ENCODE measurements at places on chromosomes 4 and X.

DNA sequence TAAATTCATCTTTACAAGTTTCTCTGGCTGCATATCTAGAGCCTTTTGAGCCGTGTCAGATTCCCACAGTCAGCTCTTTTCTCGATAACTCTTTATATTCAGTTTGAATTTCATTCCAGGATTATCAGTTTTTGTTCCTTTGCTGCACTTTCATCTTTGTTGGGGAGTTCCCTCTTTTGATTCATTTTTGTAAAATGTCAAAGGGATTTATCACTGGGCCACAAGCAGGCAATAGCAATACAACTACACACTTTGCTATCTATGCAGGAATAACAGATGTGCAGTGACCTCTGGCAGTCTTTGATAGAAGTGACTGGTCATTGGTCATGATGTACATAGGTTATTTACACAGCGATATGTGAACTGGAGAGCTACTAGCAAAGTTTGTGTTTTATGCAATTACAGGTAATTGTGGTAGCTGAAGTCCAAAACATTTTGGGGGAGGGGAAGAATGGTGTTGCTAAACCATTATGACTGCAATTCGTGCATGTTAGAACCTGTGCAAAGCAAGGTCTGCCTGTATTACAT lies 43.8 kb downstream of the HPGDS start:
- DNase-seq = no peak

GRCh38 chr4:138598226-138598625 lies 356.1 kb upstream of the SLC7A11 start:
- no peak for DNase-seq

GRCh38 chrX:126985981-126986380 lies 166.5 kb downstream of the PRR32 start:
- DNase-seq = no peak

- DNase-seq = no peak
Measured at GRCh38 chr4:74670583-74670982, 123.7 kb downstream of the BTC start.

GRCh38 chr4:181504924-181505323 lies 738.3 kb upstream of the TENM3 start:
- DNase-seq = no peak

DNA sequence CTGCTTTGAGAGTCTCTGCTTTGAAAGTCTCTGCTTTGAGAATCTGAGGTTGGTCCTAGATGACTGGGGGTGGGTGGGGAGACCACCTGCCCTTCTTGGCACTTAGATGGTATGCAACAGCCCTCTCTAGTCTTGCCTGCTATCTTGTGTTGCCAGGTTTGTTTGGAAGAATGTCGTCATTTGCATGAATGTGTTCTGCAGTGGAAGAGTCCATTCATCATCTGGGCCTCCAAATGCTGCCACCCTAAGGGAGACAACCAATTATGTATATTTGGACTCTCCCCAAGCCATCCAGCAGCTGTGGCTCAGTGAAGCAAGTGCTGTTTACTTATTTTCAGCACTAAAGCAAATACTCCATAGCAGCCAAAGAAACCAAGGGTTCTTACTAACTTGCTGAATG lies 44.6 kb upstream of the TRPC5OS start:
- DNase-seq = no peak

- no peak for DNase-seq
Measured at GRCh38 chr4:21512353-21512752, 436.2 kb downstream of the KCNIP4 start.

- DNase-seq = no peak
Measured at GRCh38 chrX:138756234-138756633, 44.7 kb upstream of the FGF13 start.

- DNase-seq = no peak
Measured at GRCh38 chr4:56550642-56551041, 45.1 kb downstream of the ARL9 start.

DNA sequence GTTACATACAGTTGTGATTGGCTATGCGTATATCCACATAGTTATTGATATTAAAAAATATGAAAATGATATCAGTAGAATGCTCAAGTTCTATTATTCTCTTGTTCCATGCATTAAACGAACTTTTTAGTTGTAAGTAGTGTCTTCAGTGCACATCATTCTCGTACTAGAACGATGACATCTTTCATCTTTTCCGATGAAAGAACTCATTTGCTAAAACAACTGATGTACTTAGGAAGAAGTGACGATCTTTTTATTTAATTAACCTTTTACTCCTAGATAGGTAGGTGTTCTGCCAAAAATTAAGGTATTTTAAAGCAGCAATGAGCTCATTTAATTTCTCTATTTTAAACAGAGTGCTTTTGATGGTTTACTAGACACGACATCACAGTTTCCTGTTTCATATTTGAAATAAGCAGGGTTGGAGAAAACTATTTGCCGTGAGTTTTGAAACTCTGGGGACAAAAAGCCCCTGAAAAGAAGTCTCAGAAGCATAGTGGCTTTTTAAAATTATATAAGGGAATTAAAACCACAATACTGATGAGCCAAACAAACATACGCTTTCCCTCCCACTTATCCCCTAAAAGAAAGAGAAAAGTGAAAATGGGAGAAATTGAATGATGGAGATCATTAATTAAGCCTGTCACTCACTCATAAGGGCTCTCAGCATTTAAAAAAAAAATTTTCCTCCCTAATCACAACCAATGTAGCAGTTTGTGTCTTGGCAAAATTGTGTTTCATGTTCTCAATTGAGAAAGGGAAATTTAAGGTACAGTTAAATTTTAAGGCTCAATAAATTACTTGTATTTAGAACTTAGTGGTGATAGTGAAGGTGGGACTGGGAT lies 25.6 kb downstream of the SPRY1 start:
- DNase-seq = no peak

GRCh38 chr4:4864940-4865704 lies 5.7 kb downstream of the MSX1 start:
- DNase-seq = no peak

DNA sequence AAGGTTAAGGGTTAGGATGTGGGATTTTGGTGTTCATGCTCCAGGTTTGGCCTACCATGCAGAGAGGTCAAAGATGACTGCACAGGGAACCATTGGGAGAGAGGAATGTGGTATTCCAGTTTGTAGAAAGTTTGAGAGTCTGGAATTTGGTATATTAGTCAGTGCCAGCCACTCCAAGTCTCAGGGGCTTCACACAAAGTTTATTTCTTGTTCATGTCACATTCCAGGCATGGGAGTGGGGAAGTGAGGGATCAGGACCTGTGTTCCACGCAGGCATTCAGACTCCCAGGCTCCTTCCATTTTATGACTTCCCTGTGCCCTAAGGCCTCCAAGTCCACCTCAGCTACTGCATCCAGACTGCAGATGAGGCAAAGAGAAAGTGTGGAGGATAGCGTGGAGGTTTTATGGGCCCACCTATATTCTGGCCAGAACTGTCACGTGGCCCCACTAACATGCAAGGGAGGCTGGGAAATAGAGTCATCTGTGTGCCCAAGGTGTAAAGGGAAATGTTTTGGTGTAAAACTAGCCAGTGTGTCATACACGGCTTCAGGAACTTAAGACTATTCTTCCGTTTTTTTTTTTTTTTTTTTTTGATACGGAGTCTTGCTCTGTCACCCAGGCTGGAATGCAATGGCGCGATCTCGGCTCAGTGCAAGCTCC lies 140.6 kb upstream of the SCML1 start:
- DNase-seq = no peak

DNA sequence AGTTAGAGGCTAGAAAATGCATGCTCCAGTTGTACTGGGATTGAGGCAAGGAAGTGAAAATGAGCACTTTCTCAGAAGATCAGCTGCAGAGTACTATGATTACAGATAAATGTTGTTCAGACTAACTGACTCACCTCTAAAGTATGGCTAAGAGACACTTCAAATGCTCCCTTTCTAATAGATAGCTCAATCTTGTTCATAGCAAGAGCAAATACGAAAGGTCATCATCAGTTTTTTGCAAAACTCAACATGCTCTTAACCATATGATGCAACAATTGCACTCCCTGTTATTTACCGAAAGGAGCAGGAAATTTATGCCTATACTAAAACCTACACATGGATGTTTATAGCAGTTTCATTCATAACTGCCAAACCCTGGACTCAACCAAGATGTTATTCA lies 838.4 kb upstream of the INTU start:
- DNase-seq = no peak

- no peak for DNase-seq
Measured at GRCh38 chrX:69995362-69996112, 54.2 kb downstream of the AWAT2 start.

DNA sequence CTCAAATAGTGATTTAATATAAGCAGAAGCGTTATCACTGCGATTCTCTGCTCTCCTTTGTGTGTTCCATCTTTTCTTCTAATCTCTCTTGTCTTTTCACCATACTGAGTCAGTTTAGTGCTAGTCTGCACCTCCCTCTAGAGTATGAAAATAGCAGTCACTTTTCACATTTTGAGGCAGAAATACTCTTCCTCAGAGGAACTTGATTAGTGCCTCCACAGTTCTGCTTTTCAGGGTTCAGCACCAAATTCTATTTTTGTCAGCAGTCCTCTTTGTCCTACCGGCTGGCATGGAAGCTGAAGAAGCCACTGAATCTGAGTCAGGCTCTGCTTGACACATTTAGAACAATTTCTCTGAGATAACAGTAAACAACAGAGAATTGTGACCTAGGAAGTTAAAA lies 49.7 kb upstream of the ANKRD17 start:
- DNase-seq = no peak

DNA sequence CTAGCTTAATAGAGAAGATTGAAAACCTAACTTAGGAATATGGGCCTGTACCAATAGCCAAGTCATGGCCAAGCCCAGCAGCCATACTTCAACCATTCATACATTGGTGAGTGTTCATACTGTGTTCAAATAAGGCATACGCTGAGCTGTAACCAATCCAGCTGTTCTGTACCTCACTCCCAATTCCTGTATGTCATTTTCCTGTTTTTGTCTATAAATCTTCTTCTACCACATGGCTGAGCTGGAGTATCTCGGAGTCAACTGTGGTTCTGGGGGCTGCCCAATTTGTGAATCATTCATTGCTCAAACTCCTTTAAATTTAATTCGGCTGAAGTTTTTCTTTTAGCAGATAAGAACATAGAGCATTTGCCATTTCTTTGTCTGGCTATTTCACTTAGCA lies 195.3 kb upstream of the ANKRD50 start:
- no peak for DNase-seq

- DNase-seq = no peak
Measured at GRCh38 chr4:82500435-82501153, 61.2 kb downstream of the TMEM150C start.

DNA sequence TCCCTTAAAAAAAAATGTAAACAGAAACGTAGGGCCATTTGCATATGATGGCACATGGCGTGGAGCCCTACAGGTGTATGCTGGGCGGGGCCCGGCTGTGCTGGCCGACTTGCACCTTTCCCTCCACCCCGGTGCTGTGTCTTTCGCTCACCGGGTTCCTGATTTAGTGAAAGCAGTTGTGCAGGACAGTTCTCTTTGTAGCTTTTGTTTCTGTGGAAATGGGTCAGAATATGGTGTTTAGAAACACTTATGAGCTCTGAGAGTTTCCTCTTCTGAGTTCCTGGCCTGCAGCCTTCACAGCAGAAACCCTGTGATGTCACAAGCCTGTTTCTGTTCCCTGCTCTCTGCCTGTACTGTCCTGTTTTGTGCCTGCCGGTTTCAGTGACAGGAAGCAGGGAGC lies 22.5 kb upstream of the MSANTD1 start:
- no peak for DNase-seq

- no peak for DNase-seq
Measured at GRCh38 chr4:48254381-48255071, 15.1 kb downstream of the TEC start.

DNA sequence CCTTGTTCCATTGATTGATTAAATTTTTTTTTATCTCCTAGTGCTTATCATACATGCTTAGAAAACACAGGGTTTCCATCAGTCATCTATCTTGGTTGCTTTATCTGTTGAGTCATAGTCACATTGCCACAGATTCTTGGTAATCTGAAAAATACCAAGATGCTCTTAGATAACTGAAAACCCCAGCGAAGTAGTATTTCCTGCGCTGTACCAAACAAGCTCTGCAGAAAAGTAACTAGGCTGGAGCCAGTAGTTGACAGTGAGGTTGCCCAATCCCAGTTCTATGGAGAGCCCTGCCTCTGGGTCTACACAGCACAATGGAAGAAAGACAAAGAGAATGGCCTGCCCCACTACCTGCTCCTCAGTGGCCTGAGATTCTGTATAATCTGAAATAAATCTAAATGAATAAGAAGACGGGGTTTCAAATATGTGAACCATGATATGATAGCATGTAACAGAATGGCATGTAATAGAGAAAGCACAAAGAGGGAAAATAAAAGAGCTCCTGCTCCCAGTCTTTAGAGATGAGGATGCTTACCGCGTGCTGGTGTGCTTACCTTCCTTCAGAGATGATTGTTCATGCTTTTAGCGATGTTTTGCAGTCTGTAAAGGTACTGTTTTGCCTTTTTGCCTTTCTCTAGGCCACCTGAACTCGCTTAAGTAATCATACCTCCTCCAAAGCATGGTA lies 55.3 kb upstream of the RAPGEF2 start:
- DNase-seq = no peak

- DNase-seq = no peak
Measured at GRCh38 chrX:44913656-44914531, 40.9 kb downstream of the KDM6A start.

- DNase-seq = peak; percentile 55
Measured at GRCh38 chr4:138870737-138871554, 144.6 kb upstream of the NOCT start.

GRCh38 chrX:154325541-154325940 lies 29.9 kb downstream of the TKTL1 start:
- DNase-seq = peak; percentile 54

GRCh38 chrX:122115604-122116003 lies 1068.2 kb downstream of the GLUD2 start:
- DNase-seq = no peak

All from SJSA1 (cell line).